ENCODE measurements at places on chromosomes 2 and 18. TPM values are rescaled to one million over a fixed set of nuclear protein-coding genes. Genes with fewer than 3 reads are reported as not detected.

GRCh38 chr2:174888146-174888545, 117.0 kb downstream of the CHN1 start:
- H3K36me3 ChIP-seq: no peaks in the 10 kb centered on the region
- H3K27ac ChIP-seq: no peak overlapping the region
- no peaks in the 10 kb centered on the region for H3K4me1 ChIP-seq
- no peak overlapping the region for H3K4me3 ChIP-seq
- no peaks in the 10 kb centered on the region for H3K27me3 ChIP-seq

Gene TCF23
- not detected for total RNA-seq

DNA sequence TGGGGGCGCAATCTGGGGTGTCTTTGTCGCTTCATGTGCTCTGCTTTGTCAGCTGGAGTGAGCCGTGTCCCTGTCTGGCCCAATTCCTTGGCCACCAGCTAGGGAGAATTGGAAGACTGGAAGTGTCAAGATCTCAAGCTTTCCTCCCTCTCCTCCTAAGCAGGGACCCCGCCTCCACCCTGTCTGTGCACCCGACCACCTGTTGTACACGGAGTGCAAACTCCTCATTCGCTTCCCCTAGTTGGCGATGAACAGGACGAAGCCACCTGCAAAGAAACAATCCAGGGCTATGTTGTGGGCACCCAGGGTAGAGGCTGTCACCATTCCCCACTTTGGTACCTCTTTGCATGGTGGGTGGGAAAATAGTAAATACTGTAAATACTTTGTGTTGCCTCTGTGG, 1.7 kb upstream of the DQX1 start:
- H3K4me3 ChIP-seq: no peak overlapping the region
- H3K4me1 ChIP-seq: peaks cover 13% of the 10 kb centered on the region
- H3K27ac ChIP-seq: no peak overlapping the region
- H3K36me3 ChIP-seq: peaks cover 54% of the 10 kb centered on the region

Gene PDE1A
- total RNA-seq: not detected

Gene EHBP1
- total RNA-seq: 66.1 TPM

GRCh38 chr2:16279201-16279570, 338.8 kb downstream of the MYCN start:
- no peak for DNase-seq
- no peak overlapping the region for H3K4me3 ChIP-seq
- no peaks in the 10 kb centered on the region for H3K36me3 ChIP-seq
- H3K4me1 ChIP-seq: no peaks in the 10 kb centered on the region
- no peaks in the 10 kb centered on the region for H3K27me3 ChIP-seq

DNA sequence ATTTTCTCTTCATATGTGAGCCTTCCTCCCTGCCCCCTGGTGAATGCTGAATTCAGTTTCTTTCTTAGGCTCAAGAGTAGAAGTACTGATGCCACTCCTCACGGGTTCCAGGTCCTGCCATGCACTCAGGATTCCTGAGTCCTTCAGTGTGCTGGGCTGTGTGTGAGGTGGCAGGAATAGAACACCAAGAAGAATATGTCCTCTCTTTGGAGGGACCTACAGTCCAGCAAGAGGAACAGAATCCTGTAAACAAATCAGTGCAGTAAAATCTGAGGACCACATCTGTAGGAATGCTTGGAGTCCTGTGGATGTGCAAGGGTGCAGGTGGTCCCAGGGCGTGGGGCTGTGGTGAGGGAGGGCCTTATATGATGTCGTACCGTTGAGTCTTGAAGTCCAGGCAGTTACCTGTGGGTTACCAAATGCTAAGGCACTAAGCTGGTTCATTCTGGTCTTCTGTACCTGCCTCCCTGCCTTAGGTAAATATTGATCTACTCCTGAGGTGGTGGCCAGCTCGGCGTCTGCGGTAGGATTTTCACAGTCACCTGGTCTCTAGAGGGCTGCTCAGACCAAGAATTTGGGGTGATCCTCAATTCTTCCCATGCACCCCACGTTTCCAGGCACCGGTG, 5.5 kb downstream of the ASAP2 start:
- peaks cover 18% of the 10 kb centered on the region for H3K36me3 ChIP-seq
- H3K27ac ChIP-seq: no peak overlapping the region
- no peaks in the 10 kb centered on the region for H3K27me3 ChIP-seq
- no peak overlapping the region for H3K4me3 ChIP-seq
- no peak for DNase-seq
- peaks cover 15% of the 10 kb centered on the region for H3K4me1 ChIP-seq

Data from SJSA1 (cell line).